ENCODE measurements at places on chromosomes 7 and 10.

GRCh38 chr7:117929237-117929636 lies 56.0 kb upstream of the CTTNBP2 start:
- DNase-seq, result no peak

GRCh38 chr7:142139597-142140400 lies 28.3 kb downstream of the MGAM2 start:
- DNase-seq, result no peak

- no peak for DNase-seq
These were observed 433.9 kb downstream of the GLRX3 start for GRCh38 chr10:130570074-130570473.

GRCh38 chr10:74451127-74451829 lies 300.3 kb downstream of the ADK start:
- no peak for DNase-seq

DNA sequence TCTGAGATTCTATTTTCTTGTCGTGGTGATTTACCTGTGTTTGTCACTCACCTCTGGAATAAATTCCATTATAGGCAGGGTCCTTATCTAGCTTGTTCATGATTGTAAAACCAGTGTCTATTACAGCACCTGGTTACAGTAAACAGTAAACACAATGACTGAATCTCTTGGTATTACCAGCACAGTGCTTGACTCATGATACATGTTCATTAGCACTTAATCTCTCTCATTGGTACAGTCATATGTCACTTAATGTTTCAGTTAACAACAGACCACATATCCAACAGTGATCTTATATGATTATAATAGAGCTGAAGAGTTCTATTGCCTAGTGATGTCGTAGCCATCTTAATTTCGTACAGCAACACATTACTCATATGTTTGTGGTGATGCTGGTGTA lies 1.6 kb upstream of the TASOR2 start:
- no peak for DNase-seq

GRCh38 chr10:43867667-43868565 lies 219.2 kb upstream of the ZNF32 start:
- DNase-seq, result no peak

GRCh38 chr7:134645935-134646334 lies 718 bp upstream of the BPGM start:
- DNase-seq, result peak; percentile 69

DNA sequence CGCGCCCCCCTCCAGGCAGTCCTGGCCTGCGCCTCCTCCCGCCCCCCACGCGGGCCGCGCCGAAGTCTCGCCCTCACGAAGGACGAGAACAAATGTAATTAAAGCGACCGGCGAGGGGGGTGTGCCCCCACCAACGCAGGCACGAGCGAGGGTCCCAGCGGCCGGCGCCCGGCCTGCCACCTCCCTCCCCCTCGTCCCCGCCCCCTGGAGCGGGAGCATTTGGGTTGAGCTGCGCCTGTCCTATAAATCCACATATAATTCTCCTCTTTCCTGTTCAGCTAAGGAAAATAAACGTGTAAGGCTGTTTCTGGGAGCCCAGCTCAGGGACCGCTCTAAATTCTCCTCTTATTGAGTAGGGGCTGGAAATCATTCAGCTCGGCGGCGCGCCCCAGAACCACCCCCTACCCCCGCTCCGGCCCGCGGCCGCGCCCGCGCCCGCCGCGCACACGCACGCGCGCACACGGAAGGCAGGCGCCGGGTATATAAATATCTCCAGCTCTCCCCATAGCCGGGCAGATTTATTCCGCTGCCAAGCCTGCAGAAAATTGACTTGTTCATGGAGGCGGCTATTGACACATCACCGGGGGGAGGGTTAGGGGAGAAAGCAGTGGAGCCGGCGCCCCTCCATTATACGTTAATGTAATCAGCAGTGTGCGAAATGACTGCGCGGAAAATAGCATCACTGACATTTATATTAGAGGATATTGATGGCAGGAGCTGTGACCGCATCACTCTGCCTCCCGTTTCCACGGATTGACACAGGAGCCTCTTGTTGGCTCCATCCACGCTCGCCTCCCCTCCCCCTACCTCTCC lies 61.6 kb upstream of the BTRC start:
- DNase-seq, result peak; percentile 47

DNA sequence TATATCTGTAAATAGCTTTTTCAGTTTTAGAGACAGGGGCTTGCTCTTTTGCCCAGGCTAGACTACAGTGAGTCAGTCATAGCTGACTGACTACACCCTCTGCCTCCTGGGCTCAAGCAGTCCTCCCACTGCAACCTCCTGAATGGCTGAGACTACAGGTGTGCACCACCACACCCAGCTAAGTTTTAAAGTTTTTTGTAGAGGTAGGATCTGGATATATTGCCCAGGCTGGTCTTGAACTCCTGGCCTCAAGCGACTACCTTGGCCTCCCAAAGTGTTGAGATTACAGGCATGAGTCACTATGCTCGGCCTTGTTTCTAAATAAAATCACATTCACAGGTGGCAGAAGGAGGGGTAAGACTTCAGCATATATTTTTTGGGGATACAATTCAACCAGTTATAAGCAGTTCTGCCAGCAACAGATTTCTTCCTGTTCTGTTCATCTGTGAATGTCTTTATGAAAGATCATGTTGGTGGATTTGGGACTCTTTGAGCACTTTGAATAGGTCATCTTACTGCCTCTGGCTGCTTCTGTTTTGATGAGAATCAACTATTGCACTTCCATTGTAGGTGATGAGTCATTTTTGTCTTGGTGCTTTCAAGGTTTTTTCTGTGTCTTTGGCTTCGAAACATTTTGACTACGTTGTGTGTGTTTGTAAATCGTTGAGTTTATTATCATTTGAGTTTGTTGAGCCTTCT lies 15.7 kb downstream of the RBM33 start:
- peak; percentile 56 for DNase-seq

DNA sequence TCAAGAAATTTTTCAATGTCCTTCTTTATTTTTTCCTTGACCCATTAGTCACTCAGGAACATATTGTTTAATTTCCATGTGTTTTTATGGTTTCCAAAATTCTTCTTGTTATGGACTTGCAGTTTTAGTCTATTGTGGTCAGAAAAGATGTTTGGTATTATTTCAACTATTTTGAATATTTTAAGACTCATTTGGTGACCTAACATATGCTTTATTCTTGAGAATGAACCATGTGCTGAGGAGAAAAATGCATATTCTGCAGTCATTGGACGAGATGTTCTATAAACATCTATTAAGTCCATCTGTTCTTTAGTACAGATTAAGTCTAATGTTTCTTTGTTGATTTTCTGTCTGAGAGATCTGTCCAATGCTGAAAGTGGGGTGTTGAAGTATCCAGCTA lies 42.3 kb upstream of the MDFIC start:
- no peak for DNase-seq

GRCh38 chr10:90179696-90180407 lies 478.5 kb downstream of the KIF20B start:
- peak; percentile 20 for DNase-seq

DNA sequence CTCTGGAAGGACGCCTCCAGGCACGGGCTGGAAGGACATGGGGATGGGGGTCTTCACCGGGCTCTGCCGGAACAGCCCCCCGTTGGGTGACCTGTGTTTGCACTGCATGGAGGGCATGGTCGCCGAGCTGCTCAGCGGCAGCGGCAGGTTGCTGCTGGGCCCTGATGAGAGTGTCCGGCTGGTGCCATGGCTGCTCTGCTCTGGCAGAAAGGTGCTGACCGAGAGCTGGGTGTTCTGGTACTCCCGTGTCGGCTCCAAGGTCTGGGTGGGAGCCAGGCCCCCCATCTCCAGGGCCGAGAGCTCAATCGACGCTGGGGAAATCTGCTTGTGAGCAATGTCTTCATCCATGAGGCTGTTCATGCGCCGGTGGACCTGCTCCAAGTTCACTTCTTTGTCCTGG lies 764.3 kb downstream of the GRID1 start:
- DNase-seq, result no peak

- DNase-seq, result no peak
These were observed 100.1 kb downstream of the ZRANB1 start for GRCh38 chr10:125041856-125042506.

DNA sequence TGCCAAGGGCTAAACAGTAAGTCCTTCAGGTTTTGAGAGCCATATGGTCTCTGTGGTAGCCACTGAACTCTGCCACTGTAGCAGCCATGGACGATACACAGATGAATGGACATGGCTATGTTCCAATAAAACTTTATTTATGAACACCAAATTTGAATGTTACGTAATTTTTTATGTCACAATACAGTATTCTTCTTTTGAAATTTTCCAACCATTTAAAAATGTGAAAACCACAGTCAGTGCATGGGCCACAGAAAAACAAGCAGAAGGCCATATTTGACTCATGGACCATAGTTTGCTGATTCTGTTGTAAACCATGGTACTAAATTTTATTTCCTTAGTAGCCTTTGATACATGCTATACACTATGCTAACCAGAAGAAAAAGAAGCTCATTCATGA lies 361.8 kb downstream of the MAGI2 start:
- DNase-seq, result no peak

DNA sequence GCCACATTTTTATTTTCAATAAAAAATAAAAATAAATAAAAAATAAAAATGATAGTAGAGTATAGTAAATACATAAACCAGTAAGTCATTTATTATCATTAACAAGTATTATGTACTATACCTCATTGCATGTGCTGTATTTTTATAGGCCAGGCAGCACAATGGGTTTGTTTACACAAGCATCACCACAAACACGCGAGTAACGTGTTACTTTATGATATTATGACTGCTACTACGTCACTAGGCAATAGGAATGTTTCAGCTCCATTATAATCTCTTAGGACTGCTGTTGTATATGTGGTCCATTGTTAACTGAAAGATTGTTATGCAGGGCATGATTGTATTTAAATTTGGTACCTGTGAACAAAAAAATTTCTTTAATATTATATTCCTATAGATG lies 20.8 kb upstream of the SDHAF3 start:
- no peak for DNase-seq

- DNase-seq, result no peak
These were observed 86.0 kb downstream of the AKR1D1 start for GRCh38 chr7:138162236-138162635.

- no peak for DNase-seq
These were observed 38.3 kb upstream of the VCL start for GRCh38 chr10:73959484-73960243.

- no peak for DNase-seq
These were observed 153.7 kb downstream of the FAM107B start for GRCh38 chr10:14621037-14621436.

DNA sequence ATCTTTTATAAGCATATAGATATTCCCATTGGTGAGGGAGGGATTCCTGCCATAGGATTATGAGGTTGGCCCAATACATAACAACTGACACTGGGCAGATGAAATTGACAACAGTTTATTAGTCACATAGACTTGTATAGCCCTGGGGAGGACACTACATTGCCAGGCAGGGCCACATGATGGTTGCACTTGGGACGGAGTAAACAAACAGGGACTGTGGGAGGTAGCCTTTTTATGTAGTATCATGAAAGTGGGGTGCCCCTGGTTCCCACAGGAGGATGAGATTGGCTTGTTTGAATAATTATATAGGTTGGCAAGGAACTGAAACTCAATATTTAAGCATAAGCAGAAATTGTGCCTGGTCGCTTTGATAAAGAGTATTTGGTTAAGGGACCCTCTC lies 23.5 kb downstream of the TRIM24 start:
- no peak for DNase-seq

GRCh38 chr7:133252506-133252857 lies 396 bp upstream of the EXOC4 start:
- DNase-seq, result no peak

- no peak for DNase-seq
These were observed 44.4 kb downstream of the SLC35G1 start for GRCh38 chr10:93938140-93938539.

DNA sequence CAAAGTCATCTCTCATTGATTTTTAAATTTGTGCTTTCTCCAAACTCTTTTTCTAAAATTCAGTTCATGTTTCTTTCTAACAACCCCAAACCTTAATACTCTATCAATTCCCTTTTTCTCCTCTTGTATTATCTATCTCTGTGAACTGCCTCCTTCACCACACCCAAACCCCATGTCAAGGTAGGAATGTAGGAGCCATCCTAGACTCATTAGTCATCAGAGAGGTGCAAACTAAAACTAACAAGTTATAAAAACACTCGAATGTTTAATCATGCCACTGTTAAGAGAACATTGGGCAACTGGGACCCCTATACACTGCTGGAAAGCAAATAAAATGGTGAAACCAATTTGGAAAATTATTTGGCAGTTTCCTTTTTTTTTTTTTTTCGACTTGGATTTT lies 533.8 kb upstream of the LRRN3 start:
- no peak for DNase-seq

DNA sequence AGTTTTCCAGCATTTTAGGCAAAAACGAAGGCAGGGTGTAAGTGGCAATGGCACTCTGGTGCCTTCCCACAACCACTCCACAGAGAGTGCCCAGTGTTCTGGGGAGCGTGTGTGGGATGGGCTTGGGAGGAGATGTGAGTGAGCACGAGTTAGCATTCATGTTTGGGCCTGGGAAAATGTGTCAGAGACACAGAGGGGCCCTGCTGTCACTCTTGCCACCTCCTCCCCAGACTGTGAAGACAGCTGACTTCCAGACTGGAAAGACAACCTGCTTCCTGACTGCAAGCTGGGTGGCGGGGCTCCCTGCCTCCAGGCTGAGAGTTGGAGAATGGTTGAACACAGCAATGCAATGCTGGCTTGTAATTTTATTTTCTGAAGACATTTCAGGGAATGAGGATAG lies 454.5 kb upstream of the ZMIZ1 start:
- no peak for DNase-seq

- no peak for DNase-seq
These were observed 121.6 kb downstream of the OAT start for GRCh38 chr10:124296813-124297788.

DNA sequence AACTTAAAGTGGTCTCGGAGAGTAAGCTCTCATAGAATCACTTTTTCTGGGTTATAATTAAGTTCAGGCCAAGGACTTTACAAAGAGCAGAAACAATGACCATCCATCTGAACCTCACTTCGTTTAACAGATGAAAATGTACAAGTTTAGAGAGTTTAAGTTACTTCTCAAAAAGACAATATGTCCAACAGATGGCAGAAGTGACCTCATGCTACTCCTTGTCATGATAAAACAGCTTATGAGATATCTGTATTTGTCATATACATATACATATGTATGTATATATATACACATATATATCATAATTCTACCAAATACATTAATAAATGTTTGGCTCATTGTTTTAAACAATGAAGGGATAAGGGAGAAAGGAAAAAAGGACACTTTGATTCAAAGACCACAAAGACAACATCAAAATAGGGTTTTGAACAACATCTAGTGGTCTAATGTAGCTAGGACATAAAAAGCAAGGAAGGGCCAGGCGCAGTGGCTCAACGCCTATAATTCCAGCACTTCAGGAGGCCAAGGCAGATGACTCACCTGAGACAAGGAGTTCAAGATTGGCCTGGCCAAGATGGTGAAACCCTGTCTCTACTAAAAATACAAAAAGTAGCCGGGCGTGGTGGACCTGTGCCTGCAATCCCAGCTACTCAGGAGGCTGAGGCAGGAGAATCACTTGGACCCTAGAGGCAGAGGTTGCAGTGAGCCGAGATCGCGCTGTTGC lies 17.8 kb downstream of the NAPEPLD start:
- peak; percentile 22 for DNase-seq

- DNase-seq, result no peak
These were observed 39.4 kb upstream of the RET start for GRCh38 chr10:43037440-43037839.
